Kidney (tissue), 22 donors: ENCODE measurements at places on chromosomes 16 and 17. TPM values are rescaled to one million over a fixed set of nuclear protein-coding genes. Genes with fewer than 3 reads are reported as not detected.
A peak's percentile ranks its signal among the peaks of the same experiment; 100 is the strongest.

- no peaks in the 10 kb centered on the region for H3K36me3 ChIP-seq
- H3K27ac ChIP-seq = no peak overlapping the region
- DNase-seq = no peak
- H3K4me3 ChIP-seq = no peak overlapping the region
- no peaks in the 10 kb centered on the region for H3K27me3 ChIP-seq
- no peaks in the 10 kb centered on the region for H3K4me1 ChIP-seq
These were observed 39.2 kb downstream of the SLC7A5 start for GRCh38 chr16:87829988-87830672.

DNA sequence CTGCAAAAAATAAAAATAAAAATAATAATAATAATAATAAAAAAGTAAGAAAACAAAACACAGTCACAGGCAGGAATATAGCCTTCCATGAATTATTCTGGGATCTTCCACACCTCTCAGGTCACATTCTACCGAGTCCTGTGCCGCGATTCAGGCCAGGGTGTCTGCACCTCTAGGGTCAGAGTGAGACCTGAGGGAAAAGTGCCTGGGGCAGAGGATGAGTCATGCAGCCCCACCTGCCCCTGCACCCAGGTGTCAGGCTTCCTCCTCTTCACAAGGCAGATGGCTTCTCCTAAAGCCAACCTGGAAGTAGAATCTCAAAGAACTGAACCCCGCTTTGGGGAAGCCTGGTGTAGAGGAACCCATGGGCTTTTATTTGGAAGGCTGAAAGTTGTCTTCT, 283.7 kb downstream of the CPPED1 start:
- H3K4me3 ChIP-seq = no peak overlapping the region
- no peak for DNase-seq
- H3K36me3 ChIP-seq = no peaks in the 10 kb centered on the region
- H3K4me1 ChIP-seq = peaks cover 17% of the 10 kb centered on the region

GRCh38 chr16:69143116-69143515, 10.7 kb downstream of the UTP4 start:
- peak overlapping the region; percentile 71 for H3K27ac ChIP-seq
- no peaks in the 10 kb centered on the region for H3K4me1 ChIP-seq
- peaks cover 11% of the 10 kb centered on the region for H3K36me3 ChIP-seq
- H3K4me3 ChIP-seq = no peak overlapping the region

DNA sequence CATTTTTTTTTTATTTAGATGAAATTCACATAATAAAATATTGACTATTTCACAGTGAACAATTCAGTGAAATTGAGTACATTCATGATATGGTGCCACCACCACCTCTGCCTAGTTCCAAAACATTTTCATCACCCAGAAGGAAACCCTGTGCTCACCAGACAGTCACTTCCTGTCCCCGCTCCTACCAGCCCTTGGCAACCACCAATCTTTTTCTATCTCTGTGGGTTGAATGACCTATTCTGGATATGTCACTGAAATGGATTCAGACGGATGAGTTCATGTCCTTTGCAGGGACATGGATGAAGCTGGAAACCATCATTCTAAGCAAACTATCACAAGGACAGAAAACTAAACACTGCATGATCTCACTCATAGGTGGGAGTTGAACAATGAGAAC, 40.5 kb downstream of the ATP2C2 start:
- no peak for DNase-seq
- H3K4me1 ChIP-seq = no peaks in the 10 kb centered on the region
- no peak overlapping the region for H3K4me3 ChIP-seq

GRCh38 chr16:2500918-2501750, 12.6 kb upstream of the ATP6V0C start:
- H3K27ac ChIP-seq = peak overlapping the region; percentile 41
- no peaks in the 10 kb centered on the region for H3K27me3 ChIP-seq
- peaks cover 54% of the 10 kb centered on the region for H3K4me1 ChIP-seq
- peak; percentile 96 for DNase-seq
- no peaks in the 10 kb centered on the region for H3K36me3 ChIP-seq

DNA sequence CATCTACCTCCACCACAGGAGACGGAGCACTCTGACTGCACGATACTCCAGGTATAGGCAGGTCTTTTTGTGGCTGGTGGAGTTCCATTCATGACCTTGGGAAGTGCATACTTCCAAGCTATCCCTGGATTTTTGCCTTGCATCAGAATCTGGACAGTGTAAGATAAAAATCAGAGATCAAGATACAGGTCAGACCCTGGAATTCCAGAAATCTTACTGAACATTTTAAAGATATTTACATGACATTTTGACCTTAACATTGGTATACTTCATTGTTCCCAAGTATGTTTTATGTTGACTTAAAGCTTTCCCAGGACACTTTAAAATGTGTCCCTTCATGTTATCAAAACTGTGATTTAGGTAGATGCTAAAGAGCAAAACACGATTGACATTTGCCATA, 101.0 kb downstream of the SYCE1L start:
- H3K4me1 ChIP-seq = no peaks in the 10 kb centered on the region
- H3K36me3 ChIP-seq = no peaks in the 10 kb centered on the region
- no peaks in the 10 kb centered on the region for H3K27me3 ChIP-seq
- no peak overlapping the region for H3K4me3 ChIP-seq
- no peak overlapping the region for H3K27ac ChIP-seq
- no peak for DNase-seq

DNA sequence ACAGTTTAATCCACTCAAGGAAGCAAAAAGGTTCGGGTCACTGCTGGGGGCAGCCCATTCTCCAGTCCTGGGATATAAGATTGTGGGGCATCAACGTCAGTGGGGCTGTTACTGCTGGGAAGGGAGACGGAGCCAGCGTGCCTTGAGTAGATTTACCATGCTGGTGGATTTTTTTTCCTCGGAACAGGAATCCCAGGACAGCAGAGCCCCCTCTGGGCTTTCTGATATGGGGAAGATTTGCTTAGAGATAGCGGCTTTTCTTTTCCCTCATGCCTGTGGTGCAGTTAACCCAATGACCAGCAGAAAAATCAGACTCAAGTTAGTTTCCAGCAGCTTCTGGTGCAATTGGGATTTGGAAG, 35.4 kb downstream of the WSCD1 start:
- DNase-seq = no peak
- H3K4me3 ChIP-seq = no peak overlapping the region
- H3K4me1 ChIP-seq = no peaks in the 10 kb centered on the region
- no peaks in the 10 kb centered on the region for H3K36me3 ChIP-seq

GRCh38 chr17:1494203-1494602, 1.7 kb upstream of the MYO1C start:
- DNase-seq = no peak
- peak overlapping the region; percentile 47 for H3K27ac ChIP-seq
- H3K4me3 ChIP-seq = no peak overlapping the region
- no peaks in the 10 kb centered on the region for H3K27me3 ChIP-seq
- no peaks in the 10 kb centered on the region for H3K36me3 ChIP-seq

- no peaks in the 10 kb centered on the region for H3K36me3 ChIP-seq
- H3K27ac ChIP-seq = no peak overlapping the region
- no peaks in the 10 kb centered on the region for H3K27me3 ChIP-seq
- no peak for DNase-seq
- no peaks in the 10 kb centered on the region for H3K4me1 ChIP-seq
These were observed 113.2 kb upstream of the SDK2 start for GRCh38 chr17:73757420-73757819.

GRCh38 chr17:8954339-8954738, 11.2 kb downstream of the PIK3R5 start:
- no peak for DNase-seq
- no peak overlapping the region for H3K27ac ChIP-seq
- H3K27me3 ChIP-seq = no peaks in the 10 kb centered on the region
- no peaks in the 10 kb centered on the region for H3K4me1 ChIP-seq

DNA sequence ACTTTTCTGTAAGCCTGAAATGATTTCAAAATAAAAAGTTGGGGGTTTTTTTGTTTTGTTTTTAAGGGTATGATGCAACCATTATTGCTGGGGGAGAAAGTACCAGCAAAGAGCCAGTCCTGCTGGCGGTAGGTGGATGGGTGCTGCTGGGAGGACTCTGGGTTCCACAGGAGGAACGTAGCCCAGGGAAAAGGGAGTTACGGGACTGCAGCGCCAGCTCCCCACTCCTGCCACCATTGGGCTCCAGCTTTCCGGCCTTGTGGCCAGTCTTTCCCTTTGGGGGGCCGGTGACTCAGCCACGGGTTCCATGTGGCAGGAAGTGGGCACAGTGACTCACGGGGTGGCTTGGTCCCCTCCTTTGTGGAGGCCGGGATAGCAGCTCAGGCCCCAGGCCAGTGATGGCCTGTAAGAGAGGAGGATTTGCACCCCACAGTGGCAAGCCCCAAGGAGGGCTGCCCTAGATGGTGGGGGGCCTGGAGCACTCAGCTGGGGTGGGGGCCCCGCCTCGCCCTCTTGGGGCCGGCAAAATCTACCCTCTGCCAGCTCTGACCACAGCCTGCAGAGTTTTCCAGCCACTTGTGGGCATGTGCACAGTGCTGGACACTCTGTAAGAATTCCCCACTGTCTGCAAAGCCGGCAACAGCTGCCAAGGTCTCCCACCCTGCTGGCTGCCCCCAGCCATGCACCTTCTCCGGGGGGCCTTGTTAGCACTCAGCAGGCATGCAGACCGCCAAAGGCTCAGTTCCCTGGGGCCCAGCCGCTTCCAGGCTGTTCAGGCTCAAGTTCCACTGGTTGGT, 30.4 kb downstream of the SOCS3 start:
- H3K27ac ChIP-seq = no peak overlapping the region
- no peaks in the 10 kb centered on the region for H3K36me3 ChIP-seq
- DNase-seq = no peak
- peaks cover 5% of the 10 kb centered on the region for H3K4me1 ChIP-seq
- H3K27me3 ChIP-seq = no peaks in the 10 kb centered on the region

Gene STAT5A
- total RNA-seq = 47.9 TPM

Gene SLC47A1
- 26.0 TPM for total RNA-seq

Gene CTRB2
- total RNA-seq = not detected

Gene EFNB3
- total RNA-seq = 3.5 TPM

Gene PYY
- total RNA-seq = not detected

Gene SIAH1
- 26.8 TPM for total RNA-seq
